CD4-positive, alpha-beta T cell treated with Interleukin-21 for 1 hour (primary cell): ENCODE measurements at places on chromosomes 5 and 9.

DNA sequence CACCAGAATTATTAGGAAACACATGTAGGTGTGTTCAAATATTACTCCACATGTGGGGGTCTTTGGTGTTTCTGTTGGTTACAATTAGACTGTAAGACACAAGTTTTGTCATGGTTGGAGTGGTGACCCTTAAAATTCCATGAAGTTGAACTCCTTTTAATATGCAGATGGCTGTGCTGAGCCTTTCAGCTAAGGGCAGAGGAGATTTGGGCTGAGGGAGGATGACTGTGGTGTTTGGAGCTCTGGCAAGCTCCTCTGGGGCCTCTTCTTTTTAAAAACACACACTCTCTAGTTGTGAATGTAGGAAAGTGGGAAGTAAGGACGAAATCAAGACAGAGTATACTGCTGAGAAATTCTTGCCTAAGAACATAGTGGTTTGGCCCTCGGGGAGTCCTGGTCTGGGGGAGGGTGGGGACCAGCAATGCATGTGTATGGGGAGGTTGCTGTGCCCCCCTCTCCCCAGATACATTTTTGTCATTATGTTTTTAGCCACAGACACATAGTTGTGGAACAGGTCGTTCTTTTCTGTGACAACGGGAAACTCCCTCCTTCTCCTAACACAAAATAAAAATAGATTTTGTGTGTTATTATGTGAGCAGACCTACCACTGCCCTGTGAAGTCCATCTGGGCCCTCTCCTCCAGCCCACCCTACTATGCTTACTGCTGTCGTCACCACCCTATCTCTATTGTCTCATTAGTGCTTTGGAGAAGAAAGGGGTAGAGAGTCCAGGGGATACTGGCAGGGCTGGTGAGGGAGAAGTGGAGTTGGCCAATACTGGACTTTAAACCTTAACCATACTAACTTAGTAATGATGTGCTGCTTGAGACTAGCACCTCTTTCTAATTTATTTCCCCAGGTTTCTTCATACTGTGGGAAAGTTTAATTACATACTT, 10.0 kb downstream of the SMARCA2 start:
- no peak for DNase-seq

DNA sequence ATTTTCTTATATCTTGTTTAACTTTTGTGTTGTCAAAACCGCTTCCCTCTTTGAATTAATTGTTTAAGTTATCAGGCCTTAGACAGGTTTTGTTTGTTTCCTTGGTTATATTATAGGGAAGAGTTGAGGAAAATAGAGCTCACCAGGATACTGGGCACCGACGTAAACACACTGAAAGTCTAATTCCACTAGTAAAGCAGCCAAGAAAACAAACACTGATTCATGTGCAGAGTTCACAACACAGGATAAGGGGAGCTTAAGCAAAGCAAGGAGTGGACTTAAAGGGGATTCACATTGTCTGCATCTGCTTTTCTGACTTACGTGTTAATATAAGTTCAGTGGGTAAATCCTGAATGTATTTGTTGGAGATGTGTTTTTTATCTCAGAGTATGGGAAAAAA, 139.0 kb upstream of the CDH6 start:
- no peak for DNase-seq

DNA sequence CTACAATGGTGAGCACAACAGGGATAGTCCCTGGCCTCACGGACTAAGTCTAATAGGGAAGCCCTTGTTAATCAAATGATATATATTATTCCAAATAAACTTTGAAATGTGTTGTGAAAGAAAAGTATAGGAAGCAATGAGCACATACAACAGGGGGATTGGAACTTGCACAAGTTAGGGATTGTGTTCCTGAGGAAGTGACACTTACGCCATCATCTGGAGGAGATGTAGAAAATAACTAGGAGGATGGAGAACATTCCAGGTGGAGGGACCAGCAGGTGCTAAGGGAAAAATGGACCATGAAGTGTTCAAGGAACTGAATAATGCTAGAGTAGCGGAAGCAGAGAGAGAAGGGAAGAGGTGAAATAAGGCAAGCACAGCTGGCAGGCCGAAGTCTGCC, 18.8 kb upstream of the RPS23 start:
- no peak for DNase-seq

GRCh38 chr9:6171667-6172066, 43.9 kb upstream of the IL33 start:
- no peak for DNase-seq

GRCh38 chr5:27701931-27702903, 663.8 kb upstream of the CDH9 start:
- DNase-seq, result no peak

DNA sequence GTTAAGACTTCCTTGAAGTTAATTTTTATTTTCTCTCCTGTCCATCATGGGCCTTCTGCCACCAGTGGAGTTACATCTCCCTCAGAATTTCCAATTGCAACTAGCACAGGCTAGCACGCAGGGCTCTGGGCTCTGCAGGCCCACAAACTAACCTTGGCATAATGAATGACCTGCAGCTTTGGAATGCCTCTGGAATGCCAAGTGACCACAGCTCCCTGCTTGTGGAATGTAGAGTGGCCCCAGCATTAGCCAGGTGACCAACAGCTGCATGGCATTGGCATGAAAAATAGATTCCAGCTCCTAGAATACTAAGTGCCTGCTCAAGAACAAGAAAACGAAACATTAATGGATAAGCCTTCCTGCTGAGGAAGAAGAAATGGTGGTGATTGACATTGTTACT, 726.1 kb downstream of the BRINP1 start:
- no peak for DNase-seq

- no peak for DNase-seq
Measured at GRCh38 chr9:17003576-17004240, 131.1 kb upstream of the CNTLN start.

- no peak for DNase-seq
Measured at GRCh38 chr9:108543251-108543778, 312.5 kb downstream of the ACTL7B start.

GRCh38 chr9:132557159-132557558, 25.2 kb upstream of the BARHL1 start:
- DNase-seq, result no peak
